ENCODE measurements at places on chromosomes 2 and 18.
A peak's percentile ranks its signal among the peaks of the same experiment; 100 is the strongest.

DNA sequence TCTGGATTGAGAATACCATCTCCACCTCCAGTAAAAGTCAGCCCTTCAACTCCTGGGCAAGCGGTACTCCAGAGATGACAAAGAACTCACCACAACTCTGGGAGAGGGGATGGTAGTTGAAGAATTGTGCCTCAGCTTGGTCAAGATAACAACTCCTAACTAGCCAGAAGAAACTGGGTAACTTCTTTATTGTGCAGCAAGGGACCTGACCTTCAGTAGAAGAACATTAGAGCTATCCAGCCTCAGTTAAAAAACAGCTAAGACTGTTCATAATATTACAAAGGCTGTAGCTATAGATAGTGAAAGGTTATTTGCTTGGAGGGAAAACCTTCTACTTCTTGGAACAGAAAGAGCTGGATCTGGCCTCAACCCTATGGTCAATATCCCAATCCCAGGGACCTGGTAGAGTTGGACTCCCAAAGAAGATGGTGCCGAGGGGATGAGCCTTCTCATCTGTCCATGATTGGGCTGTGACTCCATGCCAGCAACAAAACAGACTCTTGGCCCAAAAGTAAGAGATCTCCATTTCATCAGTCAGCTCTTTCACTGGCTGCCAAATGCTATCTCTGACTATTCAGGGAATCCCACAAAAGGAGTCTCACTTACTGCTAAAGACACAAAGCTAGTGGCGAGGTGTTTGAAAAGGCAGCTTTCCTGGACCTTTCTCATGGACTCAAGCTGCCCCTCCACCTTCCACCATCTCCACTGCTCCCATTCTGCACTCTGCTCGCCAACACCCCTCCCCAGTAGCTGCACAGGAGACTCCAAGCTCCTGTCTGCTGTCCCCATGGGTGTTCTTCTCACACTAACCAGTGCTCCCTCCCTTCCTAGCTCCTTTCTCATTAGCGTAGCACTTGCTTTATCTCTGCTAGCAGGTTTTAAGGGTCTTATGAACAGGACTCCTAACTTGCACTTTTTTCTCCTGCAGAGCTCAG is 145.8 kb downstream of the CAPN13 start:
- DNase-seq: no peak

DNA sequence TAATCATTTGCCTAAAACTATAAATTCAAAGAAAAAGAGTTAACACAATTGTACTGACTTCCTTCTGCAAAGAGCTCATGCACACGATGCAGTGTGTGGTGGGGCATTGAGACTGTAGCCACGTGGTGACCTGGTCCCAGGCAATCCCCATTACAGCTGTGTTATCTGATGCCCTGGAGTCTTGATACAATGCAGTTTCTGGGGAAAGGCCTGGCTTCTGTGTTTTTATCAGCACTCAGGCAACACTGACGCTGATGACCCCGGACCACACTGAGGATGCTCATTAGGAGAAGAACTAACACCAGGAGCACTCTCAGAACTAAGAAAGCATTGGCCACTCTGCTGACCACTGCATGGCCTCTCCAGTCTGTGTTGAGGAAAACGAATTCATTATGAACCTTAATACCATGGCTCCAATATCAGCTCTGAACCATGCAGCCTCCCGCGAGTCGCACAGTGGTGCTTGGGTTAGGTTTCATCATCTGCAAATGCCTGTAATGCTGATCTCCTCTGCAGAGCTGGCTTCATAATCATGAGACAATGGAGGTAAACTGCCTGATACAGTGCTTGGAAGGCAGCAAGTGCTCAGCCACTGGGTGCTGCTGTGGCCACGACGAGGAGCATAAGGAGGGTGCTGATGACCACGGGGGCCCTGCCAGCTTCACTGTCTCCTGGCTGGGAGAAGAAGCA is 218.5 kb downstream of the MYT1L start:
- peak; percentile 49 for DNase-seq

- DNase-seq: peak; percentile 45
These were observed 74.5 kb upstream of the YPEL5 start for GRCh38 chr2:30072250-30072842.

- DNase-seq: no peak
These were observed 1262.7 kb upstream of the NRXN1 start for GRCh38 chr2:52294628-52295027.

DNA sequence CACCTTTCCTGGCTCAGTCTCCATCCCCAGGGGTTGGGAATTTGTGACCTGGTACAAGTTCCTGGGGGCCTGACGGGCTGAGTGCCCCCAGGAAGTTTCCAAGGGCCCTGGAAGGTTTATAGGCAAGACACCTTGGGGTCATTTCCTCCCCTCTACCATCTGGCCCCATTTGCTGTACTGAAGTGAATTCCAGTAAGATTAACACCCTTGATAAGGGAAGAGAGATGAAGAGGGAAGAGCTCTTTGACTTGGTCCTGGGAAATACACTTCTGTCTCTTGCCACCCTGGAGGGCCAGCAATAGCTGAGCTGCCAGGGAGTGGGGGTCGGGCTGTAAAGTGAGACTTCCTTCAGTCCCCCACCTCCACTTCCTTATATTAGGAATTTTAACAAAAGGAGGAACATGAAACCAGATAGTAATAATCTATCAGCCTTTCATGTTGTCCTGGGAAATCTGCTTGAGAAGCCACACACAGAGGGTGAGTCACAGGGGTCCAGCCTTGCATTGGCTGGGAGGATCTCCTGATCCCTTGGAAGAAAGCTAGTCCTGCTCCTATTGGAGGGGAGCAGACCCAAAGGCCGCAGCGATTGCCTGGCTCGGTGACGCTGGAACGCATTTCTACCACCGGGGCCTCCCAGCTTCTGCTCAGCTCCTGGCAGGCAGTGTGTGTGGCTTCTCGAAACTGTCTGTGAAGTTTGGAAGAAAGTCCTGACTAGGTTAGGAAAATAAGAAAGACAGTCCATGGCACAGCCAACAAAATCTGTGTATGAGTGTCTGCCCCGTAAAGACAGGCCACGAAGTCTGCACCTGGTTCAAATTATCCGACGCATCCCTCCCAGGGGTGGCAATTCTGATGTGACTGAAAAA is 87.3 kb downstream of the ACAA2 start:
- DNase-seq: no peak

GRCh38 chr2:137987011-137987410 is 22.7 kb downstream of the HNMT start:
- no peak for DNase-seq

GRCh38 chr2:140586379-140586778 is 1544.4 kb downstream of the LRP1B start:
- DNase-seq: peak; percentile 36

DNA sequence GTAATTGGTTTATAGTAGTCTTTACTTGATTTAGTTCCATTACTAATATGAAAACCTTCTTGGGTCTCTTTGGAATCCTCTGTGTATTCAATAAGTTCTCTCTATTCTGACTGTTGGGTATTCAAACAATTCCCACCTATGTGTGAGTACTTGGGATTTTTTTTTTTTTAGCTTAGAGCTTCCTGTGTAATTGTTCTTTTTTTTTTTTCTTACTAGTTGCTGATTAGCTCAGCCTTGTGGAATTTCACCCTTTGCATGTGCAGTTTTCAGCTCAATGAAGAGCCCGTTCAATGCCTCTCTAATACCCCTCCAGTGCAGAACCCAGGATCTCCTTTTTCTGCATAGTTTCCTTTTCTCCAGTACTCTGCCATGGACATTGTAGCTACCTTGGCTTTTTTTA is 339.1 kb upstream of the GALNT5 start:
- no peak for DNase-seq

DNA sequence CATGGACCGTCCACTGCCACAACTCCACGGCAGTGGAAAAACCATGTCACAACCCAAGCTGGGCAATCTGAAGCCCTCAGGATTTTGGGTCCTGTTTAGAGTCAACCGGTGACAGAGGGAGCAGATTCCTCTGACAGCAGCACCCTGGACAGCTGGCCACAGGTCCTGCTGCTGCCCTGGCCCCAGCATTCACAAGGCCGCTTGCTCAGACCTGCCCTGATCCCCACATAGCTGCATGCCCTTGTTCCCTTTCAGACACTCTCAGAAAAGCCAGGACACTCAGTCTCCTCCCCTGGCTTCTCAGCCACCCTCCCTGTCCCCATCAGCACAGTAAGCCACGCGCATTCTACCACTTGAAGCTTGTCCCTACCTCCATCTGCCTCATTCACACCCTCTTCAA is 1.6 kb downstream of the COPS9 start:
- DNase-seq: no peak

DNA sequence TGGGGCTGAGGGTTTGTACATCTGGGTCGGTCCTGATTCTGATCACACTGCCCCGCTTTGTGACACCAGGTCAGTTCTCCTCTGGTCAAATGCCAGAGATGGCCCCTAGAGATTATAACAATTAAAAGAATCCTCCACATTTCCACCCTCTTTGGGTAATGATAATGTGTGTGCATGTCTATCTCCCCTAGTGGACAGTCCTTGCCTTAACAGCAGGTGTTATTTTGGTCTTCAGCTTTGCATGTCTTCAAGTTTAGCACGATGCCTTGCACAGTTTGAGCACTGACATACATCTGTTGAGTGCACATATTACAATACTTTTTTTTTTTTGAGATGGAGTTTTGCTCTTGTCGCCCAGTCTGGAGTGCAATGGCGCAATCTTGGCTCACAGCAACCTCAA is 25.7 kb upstream of the COX7A2L start:
- no peak for DNase-seq

GRCh38 chr18:75317703-75318102 is 107.1 kb downstream of the TSHZ1 start:
- DNase-seq: no peak

DNA sequence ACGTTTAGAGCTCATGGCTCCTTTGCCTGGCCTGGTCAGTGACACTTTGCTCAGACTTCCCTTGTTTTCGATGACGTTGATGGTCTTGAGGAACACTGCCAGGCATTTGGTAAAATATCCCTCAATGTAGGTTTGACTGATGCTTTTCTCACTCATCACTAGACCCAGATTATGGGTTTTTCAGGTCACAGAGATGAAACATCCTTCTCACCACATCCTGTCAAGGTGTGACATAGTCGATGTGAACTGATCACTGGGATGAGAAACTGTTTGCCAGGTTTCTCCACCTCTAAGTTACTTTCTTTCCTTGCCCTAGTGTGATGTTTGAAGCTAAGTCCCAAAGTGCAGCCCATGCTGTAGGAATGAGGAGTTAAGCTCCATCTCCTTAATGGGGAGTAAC is 81.5 kb downstream of the AFF3 start:
- DNase-seq: no peak

DNA sequence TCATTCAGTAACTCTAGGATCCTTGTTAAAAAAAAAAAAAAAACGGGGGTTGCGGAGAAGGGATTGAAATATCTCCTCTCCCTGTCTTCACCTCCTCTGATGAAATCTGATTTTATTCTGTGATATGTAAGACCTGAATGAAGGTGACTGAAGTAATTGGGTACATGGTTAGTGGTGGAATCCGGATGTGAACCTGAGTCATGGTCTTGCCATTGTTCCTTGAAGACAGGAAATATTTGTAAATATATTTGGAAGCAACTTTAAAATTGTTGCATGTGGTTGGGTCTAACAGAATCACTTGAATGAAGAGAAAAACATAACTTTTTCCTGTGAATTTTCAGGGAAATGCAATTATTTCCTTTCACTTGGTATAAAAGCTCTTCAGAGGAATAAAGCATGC is 3.0 kb upstream of the IL1A start:
- DNase-seq: no peak

GRCh38 chr18:42426496-42427015 is 471.5 kb downstream of the PIK3C3 start:
- no peak for DNase-seq

- no peak for DNase-seq
These were observed 41.6 kb upstream of the ACYP2 start for GRCh38 chr2:54073796-54074195.

DNA sequence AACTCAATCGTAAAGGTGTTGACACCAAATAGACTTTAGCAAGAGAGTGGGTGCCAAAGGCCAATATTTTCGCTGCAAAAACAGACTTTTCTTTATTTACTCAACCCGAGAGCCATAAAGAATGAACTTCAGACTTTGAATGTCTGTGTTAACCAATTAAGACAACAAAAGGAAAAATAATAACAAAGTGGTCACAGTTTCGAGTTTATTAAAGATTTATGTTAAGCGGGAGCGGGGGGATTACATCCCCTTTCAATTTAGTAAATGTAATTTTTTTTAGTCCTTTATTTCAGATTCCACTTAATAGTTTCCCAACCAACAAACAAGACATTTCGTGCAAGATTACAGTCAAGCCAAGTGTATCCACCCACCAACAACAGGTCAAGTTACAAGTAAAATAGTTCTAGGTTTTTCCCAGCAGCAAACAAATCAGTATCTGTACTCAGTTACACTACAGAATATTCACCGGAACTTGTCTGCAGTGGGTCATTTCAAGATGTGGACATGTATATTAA is 9.0 kb downstream of the CDH2 start:
- DNase-seq: no peak

DNA sequence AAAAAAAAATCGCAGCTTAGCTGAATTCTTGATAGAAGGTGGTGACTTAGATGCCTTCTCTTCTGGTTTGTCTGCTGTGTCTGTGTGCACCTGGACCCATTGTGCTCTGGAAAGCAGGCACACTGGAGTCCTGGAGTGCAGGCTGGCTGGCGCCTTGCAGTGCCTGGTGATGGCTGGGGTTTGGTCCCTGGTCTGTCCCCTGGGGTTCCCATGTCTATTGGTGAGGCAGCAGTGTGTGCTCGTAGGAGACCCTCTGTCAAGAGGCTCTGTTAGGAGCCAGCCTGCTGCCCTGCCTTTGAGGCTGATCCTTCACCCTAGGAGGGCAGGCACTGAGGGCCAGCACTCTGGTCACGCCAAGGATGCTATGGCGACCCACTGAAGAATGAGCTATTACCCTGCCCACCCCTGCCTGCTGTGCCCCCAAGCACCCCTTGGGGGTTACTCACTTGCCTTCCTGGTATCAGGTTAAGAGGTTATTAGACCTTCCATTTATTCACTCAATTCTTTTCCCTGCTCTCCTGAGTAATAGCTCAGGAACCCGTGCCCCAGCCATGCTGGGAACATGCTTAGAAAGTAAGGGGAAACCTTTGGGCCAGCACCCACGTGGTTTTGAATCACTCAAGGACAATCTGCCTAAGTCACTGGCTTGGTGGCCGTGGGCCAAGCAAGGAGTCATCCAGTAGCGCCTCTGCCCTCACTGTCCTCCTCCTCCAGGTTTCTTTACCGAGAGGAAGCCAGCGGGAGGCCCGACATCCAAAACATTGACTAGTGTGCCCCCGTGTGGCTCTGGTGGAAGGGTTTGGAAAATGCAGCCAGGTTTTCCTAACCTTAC is 284.5 kb downstream of the PRKCE start:
- peak; percentile 88 for DNase-seq

GRCh38 chr2:2121887-2122286 is 209.2 kb downstream of the MYT1L start:
- no peak for DNase-seq

- DNase-seq: no peak
These were observed 53.9 kb upstream of the SEC11C start for GRCh38 chr18:59085797-59086196.

DNA sequence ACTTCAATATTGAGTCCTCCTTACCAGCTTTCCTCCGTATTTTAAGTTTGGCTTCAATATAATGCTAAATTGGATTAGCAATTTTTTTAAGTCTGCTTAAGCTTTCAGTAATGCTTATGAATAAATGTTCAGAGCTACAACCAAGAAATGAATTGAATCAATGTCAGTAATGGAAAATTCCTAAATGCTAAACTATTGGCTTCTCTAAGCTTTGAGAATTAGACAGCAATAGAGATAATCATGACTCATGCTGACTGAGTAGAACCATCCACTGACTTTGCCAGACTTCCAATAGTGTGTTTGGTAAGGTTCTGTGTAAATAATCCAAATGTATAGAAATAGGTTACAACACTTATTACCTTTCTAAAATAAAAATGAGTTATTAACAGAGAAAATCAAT is 8.9 kb upstream of the PDE1A start:
- no peak for DNase-seq

Data from NCI-H146 (cell line).